ENCODE measurements at places on chromosomes 3 and 15. TPM values are rescaled to one million over a fixed set of nuclear protein-coding genes. Genes with fewer than 3 reads are reported as not detected.

The CLDN18 gene
- not detected for total RNA-seq

The UCN2 gene
- total RNA-seq, result not detected

The ALPK3 gene
- total RNA-seq, result 0.18 TPM

The EIF5A2 gene
- 10.9 TPM for total RNA-seq

The SLC24A5 gene
- total RNA-seq, result not detected

The STRIT1 gene
- not detected for total RNA-seq

The ARGFX gene
- not detected for total RNA-seq

The GOLGA6A gene
- not detected for total RNA-seq

DNA sequence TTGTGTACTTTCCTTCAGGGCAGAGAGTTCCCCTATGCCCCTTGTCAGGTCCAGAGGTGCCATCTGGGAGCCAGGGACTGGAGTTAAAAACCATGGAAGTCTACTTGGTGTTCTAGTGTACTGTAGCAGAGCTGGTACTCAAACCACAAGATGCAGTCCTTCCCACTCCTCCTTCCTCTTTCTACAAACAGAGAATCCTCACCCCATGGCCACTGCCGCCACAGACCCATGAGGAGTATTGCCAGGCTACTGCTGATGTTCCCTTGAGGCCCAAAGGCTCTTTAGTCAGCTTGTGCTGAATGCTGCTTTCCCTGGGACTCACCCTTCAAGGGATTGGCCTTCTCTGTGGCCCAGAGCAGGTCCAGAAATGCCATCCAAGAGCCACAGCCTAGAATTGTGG is 229.2 kb upstream of the ZPLD1 start:
- H3K4me3 ChIP-seq, result no peak overlapping the region
- no peaks in the 10 kb centered on the region for H3K4me1 ChIP-seq
- DNase-seq, result no peak
- no peak overlapping the region for H3K27ac ChIP-seq

DNA sequence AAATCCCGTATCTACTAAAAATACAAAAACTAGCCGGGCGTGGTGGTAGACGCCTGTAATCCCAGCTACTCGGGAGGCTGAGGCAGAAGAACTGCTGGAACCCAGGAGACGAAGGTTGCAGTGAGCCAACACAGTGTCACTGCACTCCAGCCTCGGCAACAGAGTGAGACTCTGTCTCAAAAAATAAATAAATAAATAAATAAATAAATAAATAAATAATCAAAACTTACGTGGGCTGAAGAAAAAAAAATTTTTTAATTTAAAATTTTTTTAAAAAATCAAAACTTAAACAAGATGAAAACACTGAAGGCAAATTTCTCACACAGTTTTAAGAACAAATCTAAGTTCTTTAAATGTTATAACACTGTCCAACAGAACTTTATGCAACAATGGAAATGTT is 14.4 kb downstream of the MSL2 start:
- peaks cover 14% of the 10 kb centered on the region for H3K36me3 ChIP-seq
- no peak overlapping the region for H3K4me3 ChIP-seq
- no peak overlapping the region for H3K27ac ChIP-seq

DNA sequence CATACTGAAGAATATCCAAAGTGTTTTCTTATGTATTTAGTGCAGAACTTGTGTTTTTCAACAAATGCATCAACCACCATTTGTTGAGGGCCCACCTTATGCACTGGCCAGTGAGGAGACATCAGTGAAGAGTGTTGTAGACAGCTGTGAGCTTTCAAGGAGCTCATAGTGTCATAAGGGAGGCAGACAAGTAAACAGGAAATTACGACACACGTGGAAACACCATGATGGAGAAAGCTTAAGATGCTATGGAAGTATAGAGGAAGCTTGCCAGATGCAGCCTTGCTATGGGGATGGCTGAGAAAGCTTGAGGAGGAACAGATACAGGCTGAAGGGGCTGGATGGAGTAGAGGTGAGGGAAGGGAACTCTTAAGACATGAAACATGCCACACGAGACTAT is 50.8 kb upstream of the PSMD6 start:
- no peak overlapping the region for H3K4me3 ChIP-seq
- H3K4me1 ChIP-seq, result no peaks in the 10 kb centered on the region
- peaks cover 10% of the 10 kb centered on the region for H3K27me3 ChIP-seq
- no peak overlapping the region for H3K27ac ChIP-seq
- DNase-seq, result no peak

DNA sequence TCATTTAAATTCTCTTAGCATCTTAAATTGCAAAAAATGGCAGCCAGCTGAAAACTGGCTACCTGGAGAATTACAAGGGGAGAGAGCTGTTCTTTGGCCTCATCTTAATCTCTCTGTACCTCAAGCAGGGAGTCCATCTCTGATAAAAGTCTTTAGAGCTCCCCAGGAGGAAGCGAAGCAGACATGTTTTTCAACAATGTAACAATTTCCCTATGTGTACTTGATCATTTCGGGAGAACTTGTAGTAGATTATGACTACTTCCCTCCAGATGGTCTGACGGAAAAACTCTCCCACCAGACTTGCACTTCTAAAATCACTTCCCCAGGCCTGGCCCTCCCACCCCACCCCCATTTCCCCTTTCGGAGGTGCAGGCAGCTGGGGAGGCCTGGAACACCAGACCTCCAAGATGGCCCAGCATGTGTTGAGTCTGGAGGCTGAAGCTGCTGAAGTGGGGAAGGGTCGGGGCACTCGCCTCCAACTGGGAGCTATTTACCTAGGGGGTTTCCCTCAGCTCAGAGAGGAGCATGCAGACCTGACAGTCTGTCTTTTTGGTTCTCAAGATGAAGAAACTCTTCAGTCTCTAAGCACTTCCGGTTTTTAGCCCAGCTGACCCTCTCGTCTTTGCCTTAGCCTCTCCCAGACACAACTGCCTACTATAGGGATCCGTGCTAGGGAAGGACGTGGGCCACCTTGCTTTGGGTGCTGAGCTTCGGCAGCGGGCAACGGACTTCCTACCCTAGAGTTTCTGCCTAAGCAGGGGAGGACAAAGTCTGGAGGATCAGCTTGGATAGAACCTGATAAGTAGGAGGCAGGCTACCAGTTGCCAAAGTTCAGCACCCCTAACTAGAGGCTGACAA is 164.0 kb upstream of the TBL1XR1 start:
- H3K36me3 ChIP-seq, result no peaks in the 10 kb centered on the region
- H3K4me1 ChIP-seq, result peaks cover 50% of the 10 kb centered on the region
- DNase-seq, result no peak
- H3K27ac ChIP-seq, result peak overlapping the region; percentile 95
- H3K4me3 ChIP-seq, result no peak overlapping the region

DNA sequence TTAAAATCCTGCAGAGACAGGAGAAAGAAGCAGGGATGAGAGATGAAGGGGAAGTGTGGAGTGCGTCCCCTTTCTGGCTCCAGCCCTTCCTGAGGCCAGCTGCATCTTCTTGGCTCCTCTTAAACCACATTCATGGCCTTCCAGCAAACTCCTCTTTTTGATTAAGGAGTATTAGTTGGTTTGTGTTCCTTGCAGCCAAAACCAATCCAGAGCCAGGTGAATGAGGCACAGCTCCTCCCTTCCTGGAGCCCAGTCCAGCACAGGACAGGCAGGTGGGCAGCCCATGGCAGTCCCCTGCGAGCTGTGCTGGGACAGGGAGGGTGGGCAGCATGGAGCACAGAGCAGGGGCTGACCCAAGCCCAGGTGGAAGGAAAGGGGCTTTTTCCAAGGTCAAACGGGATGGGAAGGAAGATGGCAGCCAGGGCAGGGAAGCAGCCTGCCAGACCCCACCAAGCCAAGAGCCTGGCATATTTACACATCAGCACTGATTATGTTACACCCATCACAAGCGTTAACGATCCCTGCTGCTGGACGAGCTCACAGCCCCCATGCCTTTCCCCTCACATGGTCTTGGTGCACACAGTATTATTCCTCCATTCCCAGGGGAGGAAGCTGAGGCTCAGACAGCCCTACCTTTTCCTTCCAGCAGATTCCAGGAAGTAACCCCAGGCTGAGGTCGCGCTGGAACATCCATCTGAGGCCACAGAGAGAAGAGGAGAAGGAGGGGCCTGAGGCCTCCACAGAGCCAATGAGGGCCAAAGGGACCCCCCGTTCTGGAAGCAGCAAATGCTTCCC is 175.6 kb downstream of the SMAD6 start:
- no peak overlapping the region for H3K27ac ChIP-seq
- no peak overlapping the region for H3K4me3 ChIP-seq
- H3K4me1 ChIP-seq, result no peaks in the 10 kb centered on the region
- DNase-seq, result peak; percentile 8

DNA sequence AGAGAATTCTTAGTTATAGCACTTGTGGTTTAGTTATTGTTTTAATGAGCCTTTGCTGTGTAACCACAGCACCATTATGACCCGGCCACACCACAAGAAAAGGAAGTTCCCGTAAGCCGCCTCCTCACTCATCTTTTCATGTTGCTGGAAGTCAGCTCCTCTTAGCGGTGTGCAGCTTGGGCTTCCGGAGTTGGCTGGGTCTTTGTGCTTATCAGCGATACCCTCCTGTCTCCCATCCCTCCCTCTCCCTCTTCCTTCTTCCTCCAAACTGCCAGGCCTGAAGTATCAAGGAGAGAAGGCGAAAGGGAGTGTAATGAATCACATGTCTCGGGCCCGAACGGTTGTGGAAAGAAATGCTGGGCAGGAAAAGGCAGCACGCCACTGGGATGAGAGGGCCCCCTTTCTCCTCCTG is 353.5 kb downstream of the MCTP2 start:
- H3K27me3 ChIP-seq, result peaks cover 73% of the 10 kb centered on the region
- H3K4me3 ChIP-seq, result peak overlapping the region; percentile 58
- no peaks in the 10 kb centered on the region for H3K36me3 ChIP-seq

GRCh38 chr3:189233225-189233858 is 61.6 kb downstream of the TPRG1 start:
- no peaks in the 10 kb centered on the region for H3K36me3 ChIP-seq
- H3K27me3 ChIP-seq, result no peaks in the 10 kb centered on the region
- H3K27ac ChIP-seq, result no peak overlapping the region
- H3K4me1 ChIP-seq, result peaks cover 8% of the 10 kb centered on the region
- H3K4me3 ChIP-seq, result no peak overlapping the region
- no peak for DNase-seq

- no peak overlapping the region for H3K4me3 ChIP-seq
- no peaks in the 10 kb centered on the region for H3K36me3 ChIP-seq
- no peaks in the 10 kb centered on the region for H3K4me1 ChIP-seq
- DNase-seq, result no peak
Observed at GRCh38 chr3:180048103-180048502, 11.4 kb upstream of the PEX5L start.

- H3K4me3 ChIP-seq, result peak overlapping the region; percentile 100
- peak overlapping the region; percentile 99 for H3K27ac ChIP-seq
- H3K4me1 ChIP-seq, result peaks cover 59% of the 10 kb centered on the region
- no peaks in the 10 kb centered on the region for H3K27me3 ChIP-seq
- peaks cover 54% of the 10 kb centered on the region for H3K36me3 ChIP-seq
Observed at GRCh38 chr3:52280050-52280461, 1.6 kb upstream of the WDR82 start.

All from activated CD8-positive, alpha-beta T cell treated with anti-CD3 and anti-CD28 coated beads, Interleukin-2, amount 10 ng/mL, durations not matched to agents 7 days and 5 days (primary cell).